Urinary bladder (tissue), 4 donors: ENCODE measurements at places on chromosomes 2 and 18. TPM values are rescaled to one million over a fixed set of nuclear protein-coding genes. Genes with fewer than 3 reads are reported as not detected.

GRCh38 chr2:105537920-105538319, 139.1 kb upstream of the FHL2 start:
- no peak for DNase-seq

DNA sequence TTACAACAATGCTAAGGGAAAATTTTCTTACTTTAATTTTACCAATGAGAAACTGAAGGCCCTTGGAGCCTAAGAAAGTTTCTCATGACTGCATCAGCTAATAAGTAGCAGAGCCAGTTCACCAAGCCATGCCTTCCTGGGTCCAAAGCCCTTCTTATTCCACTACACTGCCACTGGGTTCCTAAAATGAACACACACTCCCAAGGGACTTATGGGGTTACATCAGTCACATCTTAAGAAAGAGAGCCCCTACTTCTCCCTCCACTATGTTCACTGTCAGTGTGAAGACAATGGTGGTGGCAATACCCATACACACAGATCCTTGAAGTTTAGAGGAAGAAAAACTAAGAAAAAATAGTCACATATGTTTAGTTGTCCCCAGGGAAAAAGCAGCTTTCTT, 20.6 kb downstream of the MBD2 start:
- no peak for DNase-seq

GRCh38 chr2:127733816-127734537, 32.7 kb downstream of the SFT2D3 start:
- no peak for DNase-seq

GRCh38 chr18:79378536-79379250, 17.0 kb upstream of the NFATC1 start:
- DNase-seq = no peak

DNA sequence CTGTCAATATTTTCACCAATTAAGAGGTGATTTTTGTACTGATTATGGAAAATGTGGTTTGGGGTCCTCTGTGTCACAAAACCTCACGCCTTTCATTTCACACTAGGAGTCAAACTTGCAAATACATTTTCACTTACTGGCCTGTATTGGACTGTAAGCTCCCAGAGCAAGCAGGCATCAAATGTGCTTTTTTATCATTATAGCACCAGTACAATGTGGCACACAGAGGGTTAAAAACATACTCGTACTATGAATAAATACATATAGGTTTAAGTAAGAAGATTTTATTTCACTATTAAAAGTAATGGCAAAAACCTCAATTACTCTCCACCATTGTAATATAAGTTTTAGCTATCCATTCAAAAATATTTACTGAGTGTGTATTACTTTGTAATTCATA, 56.7 kb downstream of the ABCB11 start:
- DNase-seq = no peak

DNA sequence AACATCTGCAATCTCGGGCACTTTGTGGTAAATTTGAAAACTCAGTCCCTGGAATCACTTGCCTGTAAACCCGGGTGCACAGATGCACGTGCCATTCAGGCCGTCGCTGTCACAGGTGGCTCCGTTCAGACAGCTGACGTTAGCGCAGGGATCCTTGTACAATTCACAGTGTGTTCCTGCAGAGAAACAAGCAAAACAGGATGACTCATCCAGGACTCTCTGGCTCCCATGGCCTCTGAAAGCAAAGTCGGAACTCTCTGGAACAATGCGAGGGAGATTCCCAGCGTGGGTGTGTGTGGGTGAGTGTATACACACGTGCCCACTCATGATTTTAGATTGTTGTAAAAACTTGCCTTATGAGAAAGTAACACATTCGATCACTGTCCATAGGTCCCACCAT, 136.1 kb upstream of the PID1 start:
- DNase-seq = no peak

Gene COLEC12
- total RNA-seq = 92.7 TPM

Gene SP100
- 82.3 TPM for total RNA-seq
